WTC11 (cell line): ENCODE measurements at places on chromosomes 6 and 20. TPM values are rescaled to one million over a fixed set of nuclear protein-coding genes. Genes with fewer than 3 reads are reported as not detected.

GRCh38 chr6:23282252-23283021, 713.1 kb downstream of the HDGFL1 start:
- H3K27me3 ChIP-seq = no peaks in the 10 kb centered on the region
- no peak overlapping the region for H3K27ac ChIP-seq
- no peaks in the 10 kb centered on the region for H3K4me1 ChIP-seq
- H3K4me3 ChIP-seq = no peak overlapping the region
- DNase-seq = no peak
- no peaks in the 10 kb centered on the region for H3K36me3 ChIP-seq

DNA sequence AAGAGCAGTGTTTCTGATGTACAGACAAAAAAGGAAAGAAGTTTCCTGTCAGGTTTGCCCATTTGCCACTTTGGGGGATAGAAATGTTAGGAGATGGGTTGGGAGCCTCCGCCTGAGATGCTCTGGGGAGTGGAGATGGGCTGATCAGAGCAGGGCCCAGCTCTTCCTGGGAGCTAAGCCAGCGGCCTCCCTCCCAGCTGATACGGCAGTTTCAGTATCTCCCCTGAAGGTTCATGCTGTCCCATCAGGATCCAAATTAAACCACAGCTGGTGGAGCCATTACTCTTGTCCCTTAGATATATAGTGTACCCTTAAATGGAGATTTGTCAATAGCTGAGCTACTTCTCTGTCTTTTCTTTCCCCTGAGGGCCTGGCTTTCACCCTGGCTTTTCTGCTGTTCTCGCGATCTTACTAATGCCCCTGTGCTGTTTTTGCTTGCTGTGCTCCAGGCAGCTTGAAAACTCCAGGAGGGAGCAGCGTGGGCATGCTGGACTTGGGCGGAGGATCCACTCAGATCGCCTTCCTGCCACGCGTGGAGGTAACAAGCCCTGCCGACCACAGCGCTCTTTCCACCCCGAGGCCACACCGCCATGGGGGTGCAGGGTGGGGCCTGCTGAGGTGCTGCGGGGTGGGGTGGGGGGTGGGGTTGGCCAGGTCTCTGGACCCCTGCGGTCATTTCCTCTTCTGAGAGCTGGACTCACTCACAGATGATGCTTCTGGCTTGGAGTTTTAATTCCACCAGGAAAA, 20.9 kb downstream of the ENTPD6 start:
- no peak for DNase-seq
- peaks cover 12% of the 10 kb centered on the region for H3K36me3 ChIP-seq
- no peaks in the 10 kb centered on the region for H3K27me3 ChIP-seq

DNA sequence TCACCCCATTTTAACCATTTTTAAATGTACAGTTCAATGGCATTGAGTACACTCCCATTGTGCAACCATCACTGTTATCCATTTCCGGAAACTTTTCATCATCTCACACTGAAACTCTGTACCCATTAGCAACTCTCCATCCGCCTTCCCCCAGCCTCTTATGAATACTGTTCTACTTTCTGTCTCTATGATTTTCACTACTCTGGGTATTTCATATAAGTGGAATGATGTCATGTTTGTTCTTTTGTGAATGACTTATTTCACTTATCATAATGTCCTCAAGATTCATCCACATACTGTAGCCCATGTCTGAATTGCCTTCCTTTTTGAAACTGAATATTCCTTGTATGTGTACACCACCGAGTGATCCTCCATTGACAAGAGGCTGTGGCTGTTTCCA, 92.9 kb upstream of the TOX2 start:
- H3K4me3 ChIP-seq = no peak overlapping the region
- H3K27ac ChIP-seq = no peak overlapping the region
- H3K36me3 ChIP-seq = no peaks in the 10 kb centered on the region
- H3K27me3 ChIP-seq = peaks cover 12% of the 10 kb centered on the region; the same call in 1 of the 2 replicates
- no peaks in the 10 kb centered on the region for H3K4me1 ChIP-seq

DNA sequence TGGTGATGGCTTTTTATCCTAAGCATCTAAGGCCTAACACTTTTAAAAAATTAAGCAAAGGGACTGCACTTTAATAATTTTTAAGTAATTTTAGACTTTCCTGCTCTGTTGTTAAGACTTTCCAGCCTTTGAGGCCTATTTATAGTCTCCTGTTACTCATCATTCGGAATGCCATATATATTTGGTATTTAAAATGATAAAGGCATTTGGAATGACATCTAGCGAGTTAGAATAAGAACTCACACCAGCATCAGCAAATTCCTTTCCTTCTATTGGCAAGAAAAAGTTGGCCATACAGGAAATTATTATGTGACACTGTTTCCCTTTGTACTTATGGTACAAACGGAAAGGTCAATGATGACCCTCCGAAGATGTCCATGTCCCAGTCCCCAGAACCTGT, 88.1 kb upstream of the STMND1 start:
- H3K27me3 ChIP-seq = peaks cover 9% of the 10 kb centered on the region
- H3K4me3 ChIP-seq = no peak overlapping the region
- DNase-seq = no peak
- H3K27ac ChIP-seq = no peak overlapping the region
- peaks cover 9% of the 10 kb centered on the region for H3K4me1 ChIP-seq

GRCh38 chr6:106671651-106672050, 42.3 kb downstream of the QRSL1 start:
- H3K27me3 ChIP-seq = no peaks in the 10 kb centered on the region
- no peak for DNase-seq
- H3K4me1 ChIP-seq = peaks cover 37% of the 10 kb centered on the region
- peaks cover 8% of the 10 kb centered on the region for H3K36me3 ChIP-seq
- peak overlapping the region; percentile 60; the same call in 1 of the 2 replicates for H3K27ac ChIP-seq
- no peak overlapping the region for H3K4me3 ChIP-seq

GRCh38 chr6:153170511-153170910, 39.4 kb upstream of the RGS17 start:
- H3K27ac ChIP-seq = no peak overlapping the region
- DNase-seq = no peak
- no peaks in the 10 kb centered on the region for H3K36me3 ChIP-seq
- H3K27me3 ChIP-seq = no peaks in the 10 kb centered on the region
- peaks cover 3% of the 10 kb centered on the region; the same call in 1 of the 2 replicates for H3K4me1 ChIP-seq

DNA sequence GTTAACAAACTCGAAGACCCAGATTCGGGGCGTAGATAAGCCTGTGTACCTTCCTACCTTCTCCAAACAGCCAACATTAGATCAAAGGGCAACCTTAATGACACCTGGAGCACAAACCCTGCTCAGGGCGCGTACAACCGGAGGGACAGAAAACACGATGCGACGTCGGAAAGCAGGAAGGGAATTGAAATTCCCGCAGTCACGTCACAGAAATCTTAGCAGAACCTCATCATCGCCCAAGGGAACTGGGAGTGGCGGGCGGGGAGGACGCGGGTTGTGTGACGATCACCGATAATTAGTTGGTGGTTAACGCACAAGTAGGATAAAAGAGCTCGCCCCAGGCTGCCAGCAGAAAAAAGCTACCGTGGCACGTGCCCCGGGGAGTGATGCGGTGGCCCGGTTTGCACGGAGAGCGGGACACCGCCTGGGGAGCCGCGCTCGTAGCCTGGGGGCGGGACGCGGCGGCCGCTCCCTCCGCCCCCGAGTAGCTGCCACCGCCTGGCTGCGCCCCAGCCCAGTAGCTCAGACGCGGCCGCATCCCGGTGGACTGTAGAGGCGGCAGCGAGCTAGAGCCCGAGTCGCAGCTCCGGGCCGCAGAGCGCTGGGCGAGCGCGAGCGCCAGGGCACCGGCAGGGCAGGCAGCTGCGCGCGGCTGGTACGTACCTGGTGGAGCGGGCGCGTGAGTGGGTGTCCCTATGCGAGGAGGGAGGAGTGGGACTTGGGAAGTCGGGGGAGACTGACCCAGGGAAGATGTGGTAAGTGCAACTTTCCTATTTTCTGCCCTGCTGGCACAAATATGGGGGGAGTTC, at the start of gene PKIB:
PKIB (plus strand) TSS at position 525 of the 809 bp plus-strand sequence. CDS start 107,390 bp downstream, outside the sequence.
- H3K27ac ChIP-seq = no peak within 1 kb of the TSS
- peak within 1 kb of the TSS; percentile 85 for H3K4me3 ChIP-seq
- H3K27me3 ChIP-seq = peaks cover 46% of the 10 kb centered on the region
- peaks cover 13% of the 10 kb centered on the region for H3K4me1 ChIP-seq
- peak; percentile 85 for DNase-seq

- peaks cover 5% of the 10 kb centered on the region for H3K36me3 ChIP-seq
- DNase-seq = no peak
- H3K4me1 ChIP-seq = no peaks in the 10 kb centered on the region
- H3K27ac ChIP-seq = no peak overlapping the region
- H3K27me3 ChIP-seq = no peaks in the 10 kb centered on the region; the same call in 1 of the 2 replicates
These were observed 13.3 kb downstream of the RSPH4A start for GRCh38 chr6:116629563-116629981.

DNA sequence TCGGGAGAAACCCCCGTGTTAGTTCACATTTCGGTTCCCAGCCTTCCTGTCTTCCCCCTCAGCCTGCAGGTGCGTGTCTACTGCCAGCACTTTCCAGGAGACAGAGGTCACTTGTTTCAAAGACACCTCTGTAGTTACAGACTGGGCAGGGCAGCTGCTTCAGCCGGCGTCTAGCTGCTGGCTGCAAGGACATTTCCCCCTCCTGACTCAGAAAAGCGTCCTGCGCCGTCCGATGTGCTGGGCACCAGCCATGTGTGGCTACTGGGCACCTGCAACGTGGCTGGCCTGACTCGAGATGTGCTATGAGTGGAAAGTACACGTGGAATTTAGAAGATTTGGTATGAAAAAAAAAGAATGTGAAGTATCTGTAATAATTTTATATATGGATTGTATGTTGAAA, 37.6 kb downstream of the RRBP1 start:
- peaks cover 16% of the 10 kb centered on the region for H3K36me3 ChIP-seq
- peaks cover 35% of the 10 kb centered on the region for H3K4me1 ChIP-seq
- 0 out of 2 replicates have a peak overlapping the region, but pooled peaks have one; percentile 77 for H3K27ac ChIP-seq
- DNase-seq = no peak
- no peak overlapping the region for H3K4me3 ChIP-seq
- H3K27me3 ChIP-seq = no peaks in the 10 kb centered on the region

GRCh38 chr6:156848533-156848932, 71.4 kb downstream of the ARID1B start:
- no peaks in the 10 kb centered on the region for H3K36me3 ChIP-seq
- peaks cover 94% of the 10 kb centered on the region for H3K4me1 ChIP-seq
- H3K27ac ChIP-seq = peak overlapping the region; percentile 38
- DNase-seq = no peak

- no peak overlapping the region for H3K4me3 ChIP-seq
- H3K27ac ChIP-seq = peak overlapping the region; percentile 61
- H3K36me3 ChIP-seq = no peaks in the 10 kb centered on the region
- no peak for DNase-seq
- H3K27me3 ChIP-seq = no peaks in the 10 kb centered on the region
These were observed 113.9 kb upstream of the ZNF217 start for GRCh38 chr20:53707371-53708055.

GRCh38 chr20:31996996-31997395, 13.2 kb upstream of the CCM2L start:
- no peak overlapping the region for H3K4me3 ChIP-seq
- no peaks in the 10 kb centered on the region for H3K36me3 ChIP-seq
- DNase-seq = no peak
- H3K27ac ChIP-seq = no peak overlapping the region
- peaks cover 56% of the 10 kb centered on the region for H3K27me3 ChIP-seq
- H3K4me1 ChIP-seq = peaks cover 9% of the 10 kb centered on the region

RGS17 gene
- total RNA-seq = 6.6 to 9.3 TPM (median 7.4 TPM) in 3 replicates

GLYATL3 gene
- total RNA-seq = not detected in 3 replicates

SNX3 gene
- total RNA-seq = 65.1 to 66.1 TPM (median 65.5 TPM) in 3 replicates
